ENCODE measurements at places on chromosomes 11 and 22.
A peak's percentile ranks its signal among the peaks of the same experiment; 100 is the strongest.

- DNase-seq: peak; percentile 48
Measured at GRCh38 chr11:77151804-77152509, 23.9 kb downstream of the MYO7A start.

GRCh38 chr22:28896611-28897010 is 13.2 kb downstream of the ZNRF3 start:
- DNase-seq: no peak

GRCh38 chr22:50486561-50487289 is at the start of gene MIOX:
MIOX (plus strand) TSS chr22:50486859; CDS start chr22:50486898, 39 bp downstream.
- DNase-seq: no peak

- DNase-seq: no peak
Measured at GRCh38 chr11:57463671-57464538, 3.6 kb downstream of the RTN4RL2 start.

- peak; percentile 45 for DNase-seq
Measured at GRCh38 chr11:122799406-122800105, 38.7 kb upstream of the CRTAM start.
